ENCODE measurements at places on chromosomes 13 and 19.

DNA sequence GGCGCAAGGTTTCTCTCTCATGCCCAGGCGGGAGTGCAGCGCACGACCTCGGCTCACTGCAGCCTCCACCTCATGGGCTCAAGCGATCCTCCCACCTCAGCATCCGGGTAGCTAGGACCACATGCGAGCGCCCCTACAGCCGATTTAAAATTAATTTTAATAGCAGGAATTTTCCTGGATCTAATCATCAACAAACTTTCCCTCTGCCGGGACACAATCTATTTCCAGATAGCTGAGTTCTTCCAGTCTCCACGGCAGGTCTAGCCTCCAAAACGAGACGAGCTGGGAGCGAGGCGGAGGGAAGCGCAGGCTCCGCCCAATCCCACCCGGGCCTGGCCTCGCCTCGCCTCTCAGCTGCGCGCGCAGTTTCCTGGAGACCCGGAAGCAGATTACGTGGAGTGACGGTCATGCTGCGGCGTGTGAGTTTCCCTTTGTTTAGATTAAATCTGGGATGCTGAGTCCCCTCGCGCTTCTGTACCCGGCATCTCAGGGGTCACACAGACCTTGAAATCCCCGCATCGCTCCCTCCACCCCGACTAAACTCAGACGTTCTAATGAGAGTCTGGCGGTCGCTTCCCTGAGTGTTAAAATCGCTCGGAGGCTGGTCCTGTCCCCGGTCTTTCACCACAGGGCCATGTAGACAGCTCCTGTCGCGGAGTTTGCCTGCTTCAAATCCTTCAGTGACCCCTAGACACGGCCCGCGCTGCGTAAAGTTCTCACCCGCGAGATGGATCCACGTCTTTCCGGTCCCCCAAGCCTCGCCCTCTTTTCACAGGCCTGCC is at the start of gene ZNF880:
Gene ZNF880 (plus strand): TSS at position 365 of the 782 bp plus-strand sequence. CDS start 43 bp downstream, at position 408.
- DNase-seq: peak; percentile 92

GRCh38 chr19:29624489-29625185 is 18.6 kb downstream of the POP4 start:
- no peak for DNase-seq

DNA sequence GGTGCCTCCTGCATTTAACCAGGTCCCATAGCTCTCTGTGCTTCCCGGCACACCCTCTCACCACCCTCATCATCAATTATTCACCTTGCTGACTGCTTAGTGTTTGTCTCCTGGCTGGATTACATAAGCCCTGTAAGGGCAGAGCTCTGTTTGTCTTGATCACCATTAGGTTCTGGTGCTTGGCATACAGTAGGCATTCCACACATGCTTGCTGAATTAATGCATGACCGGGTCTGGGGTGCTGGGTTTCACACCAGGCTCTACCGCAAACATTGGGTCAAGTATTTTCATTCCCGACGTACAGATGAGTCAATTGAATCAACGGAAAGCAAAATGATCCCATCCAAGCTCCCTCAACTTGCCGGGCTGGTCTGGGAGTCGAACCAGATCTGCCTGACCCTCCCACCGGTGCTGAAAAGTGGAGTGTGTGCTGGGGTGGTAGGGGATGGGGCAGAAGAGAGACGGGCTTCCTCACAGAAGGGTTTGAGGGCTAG is 28.5 kb downstream of the VAV1 start:
- no peak for DNase-seq

- no peak for DNase-seq
These were observed 2.2 kb upstream of the AP2S1 start for GRCh38 chr19:46852830-46853229.

DNA sequence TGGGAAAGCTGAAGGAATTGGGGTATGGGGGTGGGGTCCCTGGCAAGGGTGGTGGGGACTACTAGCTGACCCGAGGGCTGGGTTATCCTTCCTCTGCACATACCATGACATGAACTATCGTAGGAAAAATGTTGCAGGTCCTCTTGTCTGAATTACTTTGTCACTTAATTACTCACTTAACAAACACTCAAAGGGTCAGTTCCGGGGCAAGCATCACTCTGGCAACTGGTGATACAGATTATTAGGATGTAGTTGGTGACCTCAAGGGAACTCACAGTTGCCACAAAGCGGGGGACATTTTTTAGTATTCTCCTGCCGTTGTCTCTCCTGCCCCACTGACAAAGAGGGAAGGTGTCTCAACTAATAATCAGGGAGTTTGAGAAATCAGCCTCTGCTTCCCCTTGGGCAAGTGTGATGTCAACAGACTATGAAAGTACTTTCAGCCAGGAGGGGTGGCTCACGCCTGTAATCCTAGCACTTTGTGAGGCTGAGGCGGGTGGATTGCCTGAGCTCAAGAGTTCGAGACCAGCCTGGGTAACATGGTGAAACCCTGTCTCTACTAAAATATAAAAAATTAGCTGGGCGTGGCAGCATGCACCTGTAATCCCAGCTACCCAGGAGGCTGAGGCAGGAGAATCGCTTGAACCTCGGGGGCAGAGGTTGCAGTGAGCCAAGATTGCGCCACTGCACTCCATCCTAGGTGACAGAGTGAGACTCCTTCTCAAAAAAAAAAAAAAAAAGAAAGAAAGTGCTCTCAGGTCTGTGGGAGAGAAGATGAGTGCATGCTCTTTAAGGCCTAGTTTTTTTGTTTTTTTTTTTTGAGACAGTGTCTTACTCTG is 10.3 kb downstream of the DNAJB1 start:
- DNase-seq: no peak

GRCh38 chr13:107203146-107203847 is 635.4 kb upstream of the ARGLU1 start:
- DNase-seq: peak; percentile 38

Measured in hematopoietic multipotent progenitor cell treated with erythropoietin and hydrocortisone succinate and interleukin-3 and kit ligand, for 6 days (in vitro differentiated cells).